ENCODE measurements at places on chromosomes 12 and 14.

GRCh38 chr12:75661908-75662307, 150.5 kb upstream of the KRR1 start:
- DNase-seq = no peak

DNA sequence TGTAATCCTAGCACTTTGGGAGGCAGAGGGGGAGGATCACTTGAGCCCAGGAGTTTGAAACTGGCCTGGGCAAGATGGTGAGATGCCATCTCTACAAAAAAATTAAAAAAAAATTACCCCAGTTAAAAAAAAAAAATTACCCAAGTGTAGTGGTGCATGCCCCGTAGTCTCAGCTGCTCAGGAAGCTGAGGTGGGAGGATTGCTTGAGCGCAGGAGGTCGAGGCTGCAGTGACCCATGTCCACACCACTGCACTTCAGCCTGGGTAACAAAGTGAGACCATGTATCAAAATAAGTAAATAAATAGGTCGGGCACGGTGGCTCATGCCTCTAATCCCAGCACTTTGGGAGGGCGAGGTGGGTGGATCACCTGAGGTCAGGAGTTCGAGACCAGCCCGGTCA, 128.8 kb downstream of the VRK1 start:
- no peak for DNase-seq

GRCh38 chr12:104263580-104264358, 39.8 kb upstream of the EID3 start:
- DNase-seq = no peak

- DNase-seq = no peak
Measured at GRCh38 chr12:2453761-2454090, 341.0 kb upstream of the FKBP4 start.

GRCh38 chr12:1309613-1310012, 284.8 kb downstream of the FBXL14 start:
- DNase-seq = no peak

DNA sequence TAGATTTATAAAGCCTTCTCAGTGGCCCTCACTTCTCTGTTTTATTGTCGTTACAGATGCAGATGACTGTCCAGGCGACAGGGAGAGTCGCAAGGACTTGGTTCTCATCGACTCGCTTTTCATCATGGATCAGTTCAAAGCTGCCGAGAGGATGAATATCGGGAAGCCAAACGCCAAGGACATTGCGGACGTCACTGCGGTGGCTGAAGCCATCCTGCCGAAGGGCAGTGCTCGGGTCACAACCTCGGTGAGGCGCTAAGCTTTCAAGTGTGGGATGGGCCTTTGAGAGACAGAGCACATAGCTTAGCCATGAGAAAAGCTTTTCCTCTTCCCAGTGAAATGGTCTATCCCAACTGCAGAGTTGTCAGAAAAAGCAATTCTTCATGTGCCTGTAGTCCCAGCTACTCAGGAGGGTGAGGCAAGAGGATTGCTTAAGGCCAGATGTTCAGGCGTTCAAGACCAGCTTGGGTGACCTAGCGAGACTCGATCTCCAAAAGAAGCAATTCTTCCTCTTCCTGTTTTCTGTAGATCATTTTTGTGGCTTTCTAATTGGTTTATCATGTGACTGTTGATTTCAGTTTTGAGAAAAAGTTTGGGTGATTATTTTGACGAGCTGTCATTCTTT, 56.4 kb downstream of the EP400 start:
- no peak for DNase-seq

Measured in right forelimb (tissue), 1 donor.